ENCODE measurements at places on chromosomes 12 and 14. TPM values are rescaled to one million over a fixed set of nuclear protein-coding genes. Genes with fewer than 3 reads are reported as not detected.

GRCh38 chr14:101876555-101876938 is 87.8 kb upstream of the DYNC1H1 start:
- no peak for DNase-seq
- no peaks in the 10 kb centered on the region for H3K36me3 ChIP-seq
- H3K4me1 ChIP-seq, result no peaks in the 10 kb centered on the region
- H3K27ac ChIP-seq, result no peak overlapping the region

The TWF1 gene
- 67.4 TPM for total RNA-seq

DNA sequence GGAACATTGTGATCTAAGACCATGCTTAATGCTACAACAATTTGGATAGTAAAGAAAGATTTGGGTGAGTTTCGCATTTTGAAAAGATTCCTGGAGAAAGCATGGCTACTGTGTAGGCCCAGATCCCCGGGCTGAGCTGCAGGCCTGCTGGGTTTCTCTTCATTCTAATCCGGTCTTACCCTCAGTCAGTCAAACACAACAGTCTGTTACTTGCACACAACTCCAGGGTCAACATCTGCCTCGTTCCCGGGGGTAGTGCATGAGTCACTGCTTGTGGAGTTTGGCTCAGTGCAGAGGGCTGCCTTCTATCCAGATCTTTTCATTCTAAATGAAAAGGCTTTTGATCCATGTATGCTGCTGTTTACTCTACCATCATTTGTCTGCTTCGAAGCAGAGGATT is 60.4 kb upstream of the SEL1L start:
- H3K36me3 ChIP-seq, result no peaks in the 10 kb centered on the region
- H3K4me1 ChIP-seq, result no peaks in the 10 kb centered on the region

The CCNB1IP1 gene
- 39.0 TPM for total RNA-seq

DNA sequence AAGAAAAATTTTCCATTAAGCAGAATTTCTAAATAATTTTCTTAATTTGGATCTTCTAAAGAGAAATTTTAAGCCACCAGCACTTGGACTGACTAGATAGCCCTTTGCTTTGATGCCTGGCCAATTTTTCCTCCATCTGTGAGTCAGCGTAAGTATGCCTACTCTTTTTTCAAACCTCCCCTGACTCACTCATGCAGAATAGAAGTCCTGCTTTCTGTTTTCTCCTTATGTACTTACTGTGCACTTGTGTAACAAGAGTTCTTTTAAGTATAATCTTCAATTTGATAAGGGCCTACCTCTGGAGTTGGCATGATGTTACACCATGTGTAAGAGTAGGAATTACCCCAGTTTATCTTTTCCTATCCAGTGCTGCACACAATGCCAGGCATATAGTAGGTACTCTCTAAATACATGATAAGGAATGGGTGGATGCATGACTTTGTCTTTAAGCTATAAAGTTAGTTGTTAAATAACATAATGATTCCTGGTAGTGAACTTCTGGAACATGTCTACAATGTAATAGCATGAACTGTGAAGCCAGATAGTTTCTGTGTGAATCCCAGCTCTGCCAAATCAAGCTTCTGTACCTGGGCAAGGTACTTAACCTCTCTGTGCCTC is 329.6 kb downstream of the TMTC2 start:
- peaks cover 15% of the 10 kb centered on the region for H3K4me1 ChIP-seq
- peaks cover 4% of the 10 kb centered on the region for H3K36me3 ChIP-seq
- peak overlapping the region; percentile 43 for H3K27ac ChIP-seq
- peak; percentile 50 for DNase-seq

- peaks cover 13% of the 10 kb centered on the region for H3K4me1 ChIP-seq
- H3K4me3 ChIP-seq, result no peak overlapping the region
- no peak for DNase-seq
- H3K36me3 ChIP-seq, result no peaks in the 10 kb centered on the region
- no peak overlapping the region for H3K27ac ChIP-seq
- no peaks in the 10 kb centered on the region for H3K27me3 ChIP-seq
Observed at GRCh38 chr14:95490138-95490509, 26.3 kb downstream of the SYNE3 start.

- no peaks in the 10 kb centered on the region for H3K36me3 ChIP-seq
- no peak overlapping the region for H3K27ac ChIP-seq
- DNase-seq, result no peak
Observed at GRCh38 chr12:114073076-114073475, 107.0 kb upstream of the RBM19 start.

GRCh38 chr12:12720052-12720451 is 2.9 kb downstream of the CDKN1B start:
- H3K4me3 ChIP-seq, result peak overlapping the region; percentile 94
- no peak for DNase-seq
- no peaks in the 10 kb centered on the region for H3K27me3 ChIP-seq
- H3K4me1 ChIP-seq, result peaks cover 22% of the 10 kb centered on the region

The KRT78 gene
- 0.69 TPM for total RNA-seq

DNA sequence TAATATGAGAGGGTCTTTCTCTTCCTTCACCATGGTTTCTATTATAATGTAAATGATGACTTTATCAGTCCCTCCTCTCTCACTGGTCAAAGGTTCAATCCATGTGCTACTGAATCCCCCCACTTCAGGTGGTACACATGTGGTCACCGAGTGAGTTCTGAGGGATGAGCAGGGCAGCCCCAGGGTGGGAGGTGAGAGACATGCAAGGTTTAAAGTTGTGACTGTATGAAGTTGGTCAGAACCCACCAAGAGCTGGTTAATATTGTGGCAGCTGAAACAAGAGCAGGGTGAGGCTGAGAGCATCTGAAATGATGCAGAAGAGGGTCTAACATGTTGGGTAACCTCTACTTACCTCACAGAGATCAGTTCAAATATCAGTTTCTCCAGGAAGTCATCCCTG is 444.7 kb upstream of the FBXO33 start:
- H3K4me3 ChIP-seq, result no peak overlapping the region
- H3K4me1 ChIP-seq, result no peaks in the 10 kb centered on the region
- DNase-seq, result no peak
- H3K27me3 ChIP-seq, result peaks cover 19% of the 10 kb centered on the region
- H3K36me3 ChIP-seq, result no peaks in the 10 kb centered on the region

The GDF3 gene
- not detected for total RNA-seq

The POLE2 gene
- 14.2 TPM for total RNA-seq
